LoVo (cell line): ENCODE measurements at places on chromosomes 16 and 17.

DNA sequence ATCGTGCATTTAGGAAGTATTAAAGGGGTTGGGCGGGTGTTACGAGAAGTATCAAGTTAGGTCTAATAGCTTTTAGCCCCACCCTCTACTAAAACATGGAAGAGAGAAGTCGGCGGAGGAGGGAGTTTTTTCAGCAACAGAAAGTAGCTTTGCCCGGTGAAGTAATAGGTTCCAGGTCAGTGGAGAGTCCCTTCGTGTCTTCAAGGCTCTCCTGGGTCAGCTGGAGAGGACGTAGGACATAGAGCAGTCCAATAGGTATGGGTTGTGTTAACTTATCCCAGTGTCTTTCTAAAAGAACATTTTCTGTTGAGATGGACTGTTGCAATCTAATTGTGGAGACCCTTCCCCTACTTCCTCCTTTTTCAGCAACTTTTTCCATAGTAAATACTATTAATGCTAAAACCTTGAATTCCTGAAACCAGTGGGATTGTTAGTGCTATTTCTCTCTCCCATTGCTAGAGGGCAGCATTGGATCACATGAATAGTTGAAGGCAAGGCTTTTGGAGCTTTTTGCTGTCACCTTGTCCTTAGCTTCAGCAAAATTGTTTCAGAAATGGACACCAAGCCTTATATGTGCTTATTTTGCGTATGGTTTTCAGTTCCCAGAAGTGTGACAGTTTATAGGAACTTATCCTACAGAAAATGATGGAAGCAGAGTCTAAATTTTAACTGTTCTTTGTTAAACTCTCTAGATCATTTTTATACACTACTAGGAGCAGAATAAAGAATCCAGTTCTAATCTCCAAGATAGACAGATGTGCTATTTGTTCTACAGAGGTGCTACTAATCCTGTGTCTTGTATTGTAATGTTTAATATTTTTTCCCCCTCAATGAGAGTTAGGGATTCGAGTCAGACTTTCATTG lies 38.4 kb downstream of the UTP18 start:
- DNase-seq, result peak; percentile 33

- DNase-seq, result no peak
Measured at GRCh38 chr17:82864713-82865248, 25.0 kb upstream of the ZNF750 start.

DNA sequence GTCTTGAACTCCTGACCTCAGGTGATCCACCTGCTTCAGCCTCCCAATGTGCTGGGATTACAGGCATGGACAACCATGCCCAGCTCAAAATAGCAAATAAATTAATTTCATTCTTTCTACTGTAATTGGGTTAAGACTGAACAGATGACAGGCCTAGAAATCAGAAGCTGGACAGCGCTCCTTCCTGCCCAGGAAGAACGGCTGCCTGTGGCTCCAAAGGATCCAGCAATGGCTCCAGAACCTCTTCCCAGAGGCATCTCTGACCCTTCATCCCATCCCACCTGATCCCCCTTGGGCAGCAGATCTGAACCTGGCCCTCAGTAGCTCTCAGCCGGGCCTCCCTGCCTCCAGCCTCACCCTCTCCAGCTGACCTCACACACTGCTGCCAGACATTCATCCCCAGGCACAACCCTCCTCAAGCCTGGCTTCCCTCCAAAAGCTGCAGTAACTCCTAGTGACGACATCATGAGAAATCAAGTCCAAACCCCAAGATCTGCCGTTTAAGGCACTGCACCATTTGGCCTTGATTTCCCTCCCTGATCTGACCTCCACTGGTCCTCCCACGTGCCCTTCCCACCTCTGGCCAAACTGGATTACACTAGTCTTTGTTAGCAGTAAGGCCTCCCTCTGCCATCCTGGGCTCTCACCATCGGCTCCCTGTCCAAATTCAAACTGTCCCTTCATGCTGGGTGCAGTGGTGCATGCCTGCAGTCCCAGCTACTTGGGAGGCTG lies 3.1 kb upstream of the MIF4GD start:
- DNase-seq, result no peak

DNA sequence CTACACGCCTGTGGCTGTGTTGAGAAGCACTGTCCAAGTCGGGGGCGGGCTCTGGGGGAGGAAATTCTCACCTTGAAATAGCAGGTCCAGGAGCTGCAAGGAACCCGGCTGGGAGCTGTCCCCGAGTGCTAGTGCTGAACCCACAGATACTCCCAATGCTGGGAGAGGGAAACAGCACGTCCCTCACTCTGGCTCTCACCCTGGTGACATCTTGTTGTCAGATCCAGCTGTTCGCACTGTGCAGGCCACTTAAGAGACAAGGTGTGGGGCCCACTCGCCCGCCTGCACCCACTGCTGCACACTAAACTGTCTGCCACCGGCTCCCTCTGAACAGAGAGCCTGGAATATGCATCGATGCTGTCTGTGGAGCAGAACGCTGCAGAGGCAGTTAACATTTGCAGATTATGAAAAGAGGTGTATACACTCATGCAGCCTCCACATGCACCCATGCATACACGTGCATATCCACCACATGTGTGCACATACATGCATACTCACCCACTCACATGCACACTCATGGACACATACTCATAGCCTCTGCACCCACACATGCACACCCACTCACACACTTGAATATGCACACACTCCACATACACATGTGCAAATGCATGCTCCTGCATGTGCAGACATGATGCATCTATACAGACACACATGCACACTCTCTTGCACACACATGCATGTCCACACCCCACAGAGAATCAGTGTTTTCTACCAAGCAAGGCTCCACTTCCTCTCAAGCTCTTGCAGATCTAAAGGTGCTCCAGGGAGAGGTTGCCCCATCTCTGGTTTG lies 42.0 kb downstream of the MGAT5B start:
- DNase-seq, result peak; percentile 26

GRCh38 chr17:245020-245419 lies 63.6 kb upstream of the DOC2B start:
- no peak for DNase-seq
